Bone marrow (tissue), 2 donors: ENCODE measurements at places on chromosomes 12 and 14.

DNA sequence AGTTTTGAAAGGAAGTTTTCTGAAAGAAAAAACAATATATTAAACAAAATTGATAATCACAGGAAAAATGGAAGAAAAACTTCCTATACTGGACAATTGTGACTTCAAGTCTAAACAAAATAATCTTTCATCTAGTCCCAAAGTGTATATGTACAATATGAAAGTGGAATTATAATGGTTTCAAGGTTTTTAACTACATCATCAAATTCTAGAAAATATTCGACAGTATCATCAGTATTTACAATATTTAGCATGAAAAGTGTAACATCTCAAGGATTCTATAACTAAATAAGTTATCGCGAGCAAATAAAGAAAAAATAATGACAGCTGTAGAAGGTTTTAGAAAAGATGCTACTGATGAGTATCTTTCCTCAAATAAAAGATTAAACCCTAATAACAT is 310.9 kb upstream of the LRFN5 start:
- DNase-seq: no peak

DNA sequence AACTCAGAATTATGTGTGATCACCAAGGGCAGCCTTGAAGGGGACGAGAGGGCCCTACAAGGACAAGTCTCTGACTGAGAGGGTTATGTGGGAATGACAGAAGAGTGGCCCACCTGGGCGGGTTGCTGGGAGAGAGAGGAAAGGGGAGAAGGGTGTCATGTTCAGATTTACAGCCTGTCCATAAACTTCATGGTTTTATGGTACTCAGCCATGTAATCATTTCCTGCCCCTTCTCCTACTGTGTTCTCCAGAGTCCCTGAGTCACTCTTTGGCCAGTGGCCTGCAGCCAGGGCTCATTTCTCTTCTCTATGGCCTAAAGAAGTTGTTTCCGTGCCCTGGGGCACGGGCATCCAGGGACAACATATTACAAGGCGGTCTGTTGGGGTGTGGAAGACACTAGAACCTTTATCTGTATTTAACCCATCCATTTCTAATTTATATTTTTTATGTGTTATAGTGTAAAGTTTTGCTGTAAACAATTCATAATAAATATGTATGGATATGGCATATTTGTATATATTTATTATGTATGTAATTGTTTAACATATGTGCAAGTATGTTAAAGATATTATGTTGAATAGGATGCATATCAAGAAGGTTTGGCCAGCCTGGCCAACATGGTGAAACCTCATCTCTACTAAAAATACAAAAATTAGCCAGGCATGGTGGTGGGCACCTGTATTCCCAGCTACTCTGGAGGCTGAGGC is 26.9 kb downstream of the DDX47 start:
- no peak for DNase-seq

DNA sequence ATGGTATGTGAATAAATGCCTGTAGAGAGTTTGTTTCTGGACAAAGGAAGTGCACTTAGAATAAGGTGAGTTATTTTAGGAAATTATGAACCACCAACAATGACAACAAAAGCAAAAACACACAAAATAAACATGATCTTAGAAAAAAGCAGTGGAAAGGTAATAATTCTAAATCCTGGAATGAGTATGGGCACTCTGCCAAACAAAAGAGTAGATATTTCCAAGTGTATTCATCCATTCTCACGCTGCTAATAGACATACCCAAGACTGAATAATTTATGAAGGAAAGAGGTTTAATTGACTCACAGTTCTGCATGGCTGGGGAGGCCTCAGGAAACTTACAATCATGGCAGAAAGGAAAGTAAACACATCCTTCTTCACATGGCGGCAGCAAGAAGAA is 269.3 kb upstream of the NPAS3 start:
- DNase-seq: no peak

GRCh38 chr12:117742721-117743120 is 226.1 kb downstream of the KSR2 start:
- DNase-seq: no peak

DNA sequence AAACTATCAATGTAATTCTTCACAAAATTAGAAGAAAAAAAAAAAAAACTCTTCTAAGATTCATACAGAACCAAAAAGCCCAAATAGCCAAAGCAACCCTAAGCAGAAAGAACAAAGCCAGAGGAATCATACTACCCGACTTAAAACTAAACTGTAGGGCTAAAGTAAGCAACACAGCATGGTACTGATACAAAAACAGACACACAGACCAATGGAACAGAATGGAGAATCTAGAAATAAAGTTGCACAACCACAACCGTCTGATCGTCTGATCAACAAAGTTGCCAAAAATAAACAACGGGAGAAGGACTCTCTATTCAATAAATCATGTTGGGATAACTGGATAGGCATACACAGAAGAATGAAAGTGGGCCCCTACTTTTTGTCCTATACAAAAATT is 16.9 kb downstream of the CDK17 start:
- DNase-seq: no peak

DNA sequence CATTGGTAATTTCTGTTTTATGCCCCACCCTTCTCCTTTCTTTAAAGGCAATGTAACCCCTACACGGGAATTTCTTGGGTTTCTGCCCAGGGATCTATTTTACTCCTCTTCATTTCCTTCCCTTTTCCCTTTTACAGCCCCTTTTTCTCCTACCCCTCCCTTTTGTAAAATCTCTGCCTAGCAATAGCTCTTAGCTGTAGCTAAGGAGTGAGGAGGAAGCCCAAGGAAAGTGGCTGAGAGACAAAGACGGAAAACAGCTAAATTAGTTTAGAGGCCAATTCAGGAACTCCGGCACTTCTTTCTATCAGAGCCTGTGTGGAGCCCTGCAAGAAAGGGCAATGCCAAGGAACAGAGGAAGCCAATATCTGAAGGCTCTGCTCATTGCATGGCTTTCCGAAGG is 40.3 kb downstream of the SOCS2 start:
- DNase-seq: no peak

GRCh38 chr12:124742111-124742510 is 121.6 kb downstream of the SCARB1 start:
- no peak for DNase-seq

DNA sequence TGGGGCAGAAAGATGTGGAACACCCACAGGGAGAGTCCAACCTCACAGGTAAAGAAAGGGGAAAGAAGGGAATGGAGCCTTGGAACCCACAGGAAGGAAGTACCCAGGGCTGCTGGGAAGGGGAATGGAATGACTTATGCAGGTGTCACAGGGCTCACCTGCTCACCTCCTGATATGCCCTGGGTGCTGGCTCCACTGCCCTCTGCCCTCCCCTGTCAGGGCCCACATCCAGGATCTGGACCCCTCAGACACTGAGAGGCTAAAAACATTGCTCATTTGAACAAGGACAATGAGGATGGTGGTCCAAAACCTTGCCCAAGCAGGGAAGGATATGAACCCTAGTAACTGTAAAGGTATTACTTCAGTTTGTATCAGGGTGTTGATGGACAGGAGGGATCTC is 19.3 kb downstream of the ZBTB39 start:
- no peak for DNase-seq

GRCh38 chr12:109461049-109461845 is 15.9 kb downstream of the KCTD10 start:
- no peak for DNase-seq

DNA sequence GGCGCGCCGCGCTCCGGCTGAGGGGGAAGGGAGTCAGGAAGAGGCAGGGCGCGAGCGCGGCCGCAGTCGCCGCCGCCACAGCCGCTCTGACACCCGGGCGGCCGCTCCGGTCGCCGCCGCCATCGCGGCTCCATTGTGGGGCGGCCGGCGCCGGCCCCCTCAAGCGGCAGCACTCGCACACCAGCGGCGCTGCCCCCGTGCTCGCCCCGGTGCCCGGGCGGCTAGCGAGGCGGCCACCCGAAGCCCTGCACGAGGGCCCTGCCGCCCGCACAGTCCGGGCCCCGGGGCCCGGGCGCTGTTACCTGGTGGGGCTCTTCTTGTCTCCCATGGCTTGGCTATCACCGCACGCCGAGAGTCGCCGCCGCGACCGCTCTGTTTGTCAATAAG is 202 bp downstream of the YAF2 start:
- DNase-seq: no peak

GRCh38 chr12:10968765-10969456 is 17.8 kb downstream of the TAS2R50 start:
- no peak for DNase-seq

GRCh38 chr12:19575337-19576243 is 136.3 kb downstream of the AEBP2 start:
- peak; percentile 11 for DNase-seq

- no peak for DNase-seq
Measured at GRCh38 chr12:105382771-105383622, 52.5 kb downstream of the C12orf75 start.

DNA sequence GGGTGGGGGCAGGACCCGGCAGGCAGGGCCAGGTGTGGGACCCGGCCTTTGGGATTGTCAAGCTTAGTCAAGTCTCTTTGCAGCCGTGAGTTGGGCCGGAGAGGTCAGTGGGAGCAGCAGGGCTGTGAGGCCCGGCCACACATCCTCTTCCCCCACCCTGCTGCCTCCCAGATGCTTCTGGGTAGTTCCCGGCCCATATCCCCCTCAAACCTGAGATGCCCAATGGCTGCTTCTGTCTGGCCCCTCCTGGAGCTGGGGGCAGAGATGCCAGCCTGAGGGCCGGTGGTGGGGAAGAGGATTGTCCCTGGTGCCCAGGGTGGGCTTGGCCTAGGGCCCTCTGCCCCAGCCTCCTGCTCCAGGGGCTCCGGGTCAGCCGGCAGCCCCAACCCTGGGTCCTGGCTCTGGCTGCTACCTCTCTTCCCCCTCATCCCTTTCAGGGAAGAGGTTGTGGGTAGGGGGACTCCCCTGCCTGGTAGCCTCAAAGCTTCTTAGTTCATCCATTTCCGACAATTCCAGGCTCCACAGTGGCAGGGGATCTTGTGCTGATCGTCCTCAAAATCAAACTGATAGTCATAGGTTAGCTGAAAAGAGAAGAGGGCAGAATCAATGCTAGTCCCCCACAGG is 2.8 kb upstream of the PRKAG1 start:
- DNase-seq: no peak

GRCh38 chr14:77004711-77005460 is 23.6 kb downstream of the IRF2BPL start:
- no peak for DNase-seq

GRCh38 chr14:89921346-89921745 is 33.2 kb downstream of the EFCAB11 start:
- no peak for DNase-seq

DNA sequence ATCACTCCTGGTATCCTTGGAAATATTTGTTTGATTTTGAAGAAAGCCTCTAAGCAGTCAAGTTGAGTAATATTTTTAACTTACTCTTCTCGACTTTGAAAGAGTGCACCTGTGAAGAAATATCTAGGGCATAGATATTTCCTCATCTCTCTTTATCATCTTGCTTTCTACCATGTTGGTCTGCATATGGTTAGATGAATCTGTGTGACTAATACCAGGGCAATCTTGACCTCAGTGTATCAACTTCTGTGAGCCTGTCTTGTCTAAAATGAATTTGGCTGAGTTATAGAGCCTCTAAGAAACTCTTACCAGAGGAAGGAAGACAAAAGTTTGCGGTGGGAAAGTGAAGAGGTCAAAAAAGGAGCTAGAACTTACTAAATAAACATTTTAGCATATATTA is 68.4 kb downstream of the SYT1 start:
- no peak for DNase-seq

GRCh38 chr12:916240-916639 is 33.3 kb downstream of the RAD52 start:
- DNase-seq: no peak

DNA sequence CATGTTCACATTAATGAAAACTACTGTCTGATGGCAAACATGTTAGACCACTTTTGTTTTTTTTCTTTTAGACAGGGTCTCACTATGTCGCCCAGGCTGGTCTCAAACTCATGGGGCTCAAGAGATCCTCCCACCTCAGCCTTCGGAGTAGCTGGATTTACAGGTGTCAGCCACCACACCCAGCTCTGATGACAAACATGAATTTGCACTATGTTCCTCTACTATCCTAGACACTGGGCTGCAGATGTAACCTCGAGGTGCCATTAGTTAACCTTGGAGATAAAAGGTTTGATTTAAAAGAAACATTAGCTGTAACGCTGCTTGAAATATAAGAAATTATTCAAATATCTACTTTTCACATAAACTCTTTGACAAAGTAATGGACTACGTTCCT is 8.1 kb downstream of the VPS37B start:
- DNase-seq: no peak

DNA sequence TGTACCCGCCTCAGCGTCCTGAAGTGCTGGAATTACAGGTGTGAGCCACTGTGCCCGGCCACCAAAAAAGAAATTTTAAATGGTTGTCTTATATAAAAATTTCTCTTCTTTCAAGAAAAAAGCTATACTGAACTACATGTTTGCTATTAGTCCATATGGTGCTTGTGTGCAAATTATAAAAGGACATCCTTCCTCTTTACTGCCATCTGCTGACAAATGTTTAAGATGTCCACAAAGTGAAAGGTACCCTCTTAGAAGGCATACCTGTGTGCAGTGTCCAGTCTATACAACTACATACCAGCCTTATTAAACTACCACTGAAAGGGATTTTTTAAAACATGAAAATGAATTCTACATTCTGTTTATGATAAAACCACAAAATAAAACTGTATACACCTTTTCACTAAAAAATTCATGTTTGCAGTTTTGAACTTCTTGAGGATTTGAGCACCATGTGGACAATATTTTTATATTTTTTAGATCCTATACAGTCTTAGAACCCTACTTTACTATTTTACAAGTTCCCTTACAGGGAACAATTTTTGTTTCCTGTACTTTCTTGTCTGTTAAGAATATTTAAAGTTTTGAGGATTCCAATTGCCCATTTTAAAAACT is 32.8 kb upstream of the TOMM20L start:
- no peak for DNase-seq

GRCh38 chr12:113290506-113290905 is 44.4 kb downstream of the SLC8B1 start:
- no peak for DNase-seq

DNA sequence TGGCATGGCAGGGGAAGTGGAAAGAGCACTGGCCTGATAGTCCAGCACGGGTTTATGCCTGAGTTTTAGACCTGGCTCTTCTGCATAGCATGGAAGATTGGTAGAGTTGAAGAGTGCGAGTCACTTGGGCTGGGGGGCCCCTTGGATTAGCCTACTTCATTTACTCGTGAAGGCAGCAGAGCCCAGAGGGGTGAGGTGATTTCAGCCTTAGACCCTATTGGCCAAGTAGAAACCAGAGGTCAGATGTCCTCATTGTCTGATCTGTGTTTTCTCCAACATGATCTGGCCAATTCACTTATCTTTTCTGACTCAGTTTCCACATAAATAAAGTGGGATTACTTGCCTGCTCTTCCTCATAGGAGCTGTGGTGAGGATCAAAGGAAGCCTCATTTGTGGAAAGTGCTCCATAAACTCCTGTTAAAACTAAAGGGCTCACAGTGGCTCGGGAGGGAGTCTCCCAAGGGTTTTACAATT is 1.9 kb downstream of the PLEKHG3 start:
- no peak for DNase-seq

- no peak for DNase-seq
Measured at GRCh38 chr12:130748786-130749185, 32.7 kb upstream of the RIMBP2 start.

GRCh38 chr14:102781063-102781462 is 3.8 kb downstream of the TRAF3 start:
- no peak for DNase-seq

- DNase-seq: no peak
Measured at GRCh38 chr14:74324931-74325361, 22.2 kb upstream of the ABCD4 start.

- DNase-seq: no peak
Measured at GRCh38 chr12:127459166-127459565, 807.8 kb upstream of the TMEM132C start.
